EL (cell line): ENCODE measurements at places on chromosomes 4 and X.

- DNase-seq, result no peak
Observed at GRCh38 chrX:24148121-24148520, 1.4 kb upstream of the ZFX start.

DNA sequence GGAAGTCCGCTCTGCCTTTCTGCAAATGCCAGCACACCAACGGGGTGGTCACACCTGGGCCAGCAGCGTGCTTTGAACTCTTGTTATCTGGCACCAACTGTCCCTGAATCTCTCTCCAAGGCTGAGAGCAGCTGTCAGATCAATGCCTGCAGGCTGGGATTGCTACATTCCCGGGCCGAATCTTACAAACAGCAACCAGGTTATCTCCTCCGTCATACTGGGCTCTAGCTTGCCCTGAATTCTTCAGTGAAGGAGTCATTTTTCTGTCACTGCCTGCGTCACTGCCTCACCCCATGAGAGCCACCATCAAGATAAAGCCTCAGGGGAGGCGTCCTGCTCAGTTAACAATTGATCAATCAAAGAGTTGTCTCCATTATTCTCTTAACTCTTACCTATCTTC lies 329.4 kb upstream of the PPARGC1A start:
- DNase-seq, result no peak

- no peak for DNase-seq
Observed at GRCh38 chrX:130771648-130772047, 131.4 kb downstream of the ENOX2 start.

DNA sequence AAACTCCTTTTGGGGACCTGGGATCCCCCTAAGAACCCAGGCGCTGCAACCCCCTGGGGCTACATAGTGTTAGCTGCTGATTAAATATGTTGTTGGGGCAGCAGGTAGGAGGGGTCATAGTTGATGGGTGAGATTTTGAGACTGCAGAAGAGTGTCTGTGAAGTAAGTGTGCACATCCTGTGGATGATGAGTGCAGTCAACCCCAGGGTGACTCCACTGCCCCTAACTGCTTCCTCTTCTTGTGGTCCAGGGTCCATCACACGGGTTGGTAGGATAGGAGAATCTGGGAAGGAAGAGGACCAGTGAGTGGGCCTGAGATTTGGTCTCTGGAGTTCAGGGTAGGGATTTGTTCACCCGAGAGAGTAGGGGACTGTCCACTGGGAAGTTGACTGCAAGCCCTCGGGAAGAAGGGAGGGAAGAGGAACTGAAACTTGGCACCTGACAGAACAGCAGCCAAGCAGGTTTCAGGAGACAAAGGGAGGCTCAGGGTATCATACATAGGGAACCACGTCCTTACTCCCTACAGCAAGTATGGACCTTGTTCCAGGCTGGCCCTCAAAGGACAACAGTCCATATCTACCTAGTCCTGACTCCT lies 8.5 kb downstream of the DLG3 start:
- DNase-seq, result no peak

GRCh38 chr4:78624048-78624447 lies 72.5 kb downstream of the ANXA3 start:
- DNase-seq, result no peak

DNA sequence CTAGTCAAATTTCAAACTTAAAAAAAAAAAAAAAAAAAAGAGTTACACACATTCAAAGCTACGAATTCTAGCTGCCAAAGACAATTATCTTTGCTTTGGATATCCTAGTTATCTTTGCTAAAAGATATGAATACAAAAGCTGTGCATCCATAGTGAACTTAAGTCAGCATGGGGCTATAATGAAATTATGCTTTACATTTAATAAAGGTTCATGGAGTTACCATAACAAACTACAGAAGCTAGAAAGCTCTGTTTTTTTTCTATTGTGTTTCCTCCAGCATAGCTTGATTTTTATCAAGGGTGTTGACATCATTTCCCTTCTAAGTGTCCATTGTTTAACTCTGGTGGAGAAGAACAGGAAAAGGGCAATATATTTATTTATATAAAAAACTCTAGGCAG lies 234.1 kb downstream of the ANKRD50 start:
- DNase-seq, result no peak

DNA sequence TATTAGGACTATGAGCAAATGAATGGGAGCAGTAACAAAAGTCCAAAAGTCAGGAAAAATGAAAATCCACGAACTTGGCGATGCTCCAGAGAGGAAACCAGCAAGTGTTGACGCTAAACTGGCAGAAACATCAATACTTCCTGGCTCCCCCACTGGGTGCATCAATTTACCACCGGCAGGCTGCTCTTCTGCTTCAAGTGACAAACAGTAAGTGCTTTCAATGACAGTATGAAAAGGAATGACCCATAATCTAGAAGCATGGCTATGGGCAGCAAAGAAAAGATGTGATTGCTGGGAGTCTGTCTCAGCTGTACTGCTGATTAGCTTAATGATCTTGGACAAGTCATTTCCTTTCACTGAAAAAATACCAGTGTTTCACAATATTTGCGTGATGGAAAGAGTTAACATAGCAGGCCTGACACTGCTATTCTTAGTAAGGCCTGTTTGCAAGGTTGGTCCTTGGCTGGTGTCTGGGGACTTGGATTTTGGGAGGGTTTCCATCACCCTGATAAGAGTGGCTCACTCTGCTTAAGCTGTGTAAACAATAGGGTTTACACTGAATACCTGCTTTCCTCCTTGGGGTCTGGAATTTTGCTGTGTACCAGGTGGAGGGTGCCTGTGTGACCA lies 8.7 kb downstream of the ATP11C start:
- no peak for DNase-seq

GRCh38 chrX:110062919-110063318 lies 60.0 kb downstream of the TMEM164 start:
- no peak for DNase-seq

- no peak for DNase-seq
Observed at GRCh38 chr4:38696697-38697096, 32.7 kb downstream of the KLF3 start.

DNA sequence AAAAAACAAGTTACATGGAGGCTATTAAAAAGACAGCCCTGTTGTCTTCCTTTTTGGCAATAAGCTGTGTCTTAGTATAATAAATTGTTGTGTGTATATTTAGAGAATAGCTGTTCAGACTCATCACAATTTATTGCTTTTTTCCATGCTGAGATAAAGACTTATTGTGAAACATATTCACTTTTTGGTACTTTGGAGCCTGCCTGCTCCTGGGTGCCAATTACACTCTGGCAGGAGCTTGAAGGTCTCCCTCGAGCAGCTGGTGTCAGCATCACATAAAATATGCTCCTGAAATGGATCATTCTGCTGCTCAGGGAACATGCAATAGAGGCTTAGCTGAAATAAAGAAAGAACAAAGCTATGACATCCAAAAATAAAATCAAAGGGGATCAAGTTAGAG lies 211.6 kb upstream of the DKK2 start:
- no peak for DNase-seq

DNA sequence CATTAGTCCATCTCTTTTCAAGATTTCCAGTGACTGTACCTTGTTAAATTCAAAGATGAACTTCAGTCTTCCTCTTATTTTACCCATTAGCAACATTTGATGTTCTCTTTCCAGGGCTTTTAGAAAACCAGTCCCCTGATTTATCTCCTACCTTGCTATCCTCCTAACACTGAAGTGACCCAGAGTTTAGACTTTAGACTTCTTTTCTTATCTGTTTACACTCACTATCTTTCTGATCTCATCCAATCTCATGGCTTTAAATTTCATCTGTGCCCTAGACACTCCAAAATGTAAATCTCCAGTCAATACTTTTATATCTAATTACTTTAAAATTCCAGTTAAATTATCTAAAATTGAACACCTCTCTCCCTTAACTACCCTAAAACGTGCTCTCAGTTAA lies 13.5 kb upstream of the CXXC4 start:
- DNase-seq, result no peak

DNA sequence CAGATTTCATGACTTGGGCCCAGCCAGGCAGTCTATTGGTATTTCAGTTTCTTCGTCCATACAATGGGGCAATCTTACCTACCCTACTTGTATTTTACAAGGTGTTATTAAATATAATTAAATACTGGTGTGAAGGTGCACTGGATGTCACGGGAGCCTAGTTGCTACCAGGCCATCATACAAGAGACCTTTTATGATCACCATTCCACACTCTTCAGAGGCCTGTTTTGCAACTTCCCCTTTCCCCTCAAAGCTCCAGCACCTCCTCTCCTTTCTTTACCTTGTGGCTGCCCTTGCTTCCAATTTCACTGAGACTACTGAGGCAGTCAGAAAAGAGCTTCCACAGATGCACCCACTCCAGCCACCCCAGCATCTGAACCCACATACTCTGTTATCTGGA lies 93.8 kb upstream of the HELT start:
- DNase-seq, result no peak

- no peak for DNase-seq
Observed at GRCh38 chr4:115219315-115219860, 106.0 kb upstream of the NDST4 start.

- no peak for DNase-seq
Observed at GRCh38 chrX:56572975-56573374, 9.5 kb downstream of the UBQLN2 start.
